ENCODE measurements at places on chromosomes 2 and 18.

DNA sequence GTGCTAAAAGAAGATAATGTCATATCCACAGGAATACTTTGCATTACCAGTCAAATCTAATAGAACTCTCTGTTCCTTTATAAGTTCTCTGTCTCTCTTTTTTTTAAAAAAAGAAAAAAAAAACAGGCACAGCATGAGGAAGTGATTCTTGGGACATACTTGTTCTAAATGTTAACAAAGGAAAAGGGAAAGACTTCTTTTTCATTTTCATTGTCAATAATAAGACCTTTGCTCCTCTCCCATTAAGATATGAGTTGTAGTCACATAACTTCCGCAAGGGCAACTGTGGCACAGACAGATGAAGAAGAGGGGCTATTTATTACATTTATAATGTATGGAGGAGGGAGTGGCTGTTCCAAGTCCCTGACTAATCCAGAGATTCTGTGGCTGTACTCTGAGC lies 4.7 kb downstream of the CD302 start:
- DNase-seq: no peak

DNA sequence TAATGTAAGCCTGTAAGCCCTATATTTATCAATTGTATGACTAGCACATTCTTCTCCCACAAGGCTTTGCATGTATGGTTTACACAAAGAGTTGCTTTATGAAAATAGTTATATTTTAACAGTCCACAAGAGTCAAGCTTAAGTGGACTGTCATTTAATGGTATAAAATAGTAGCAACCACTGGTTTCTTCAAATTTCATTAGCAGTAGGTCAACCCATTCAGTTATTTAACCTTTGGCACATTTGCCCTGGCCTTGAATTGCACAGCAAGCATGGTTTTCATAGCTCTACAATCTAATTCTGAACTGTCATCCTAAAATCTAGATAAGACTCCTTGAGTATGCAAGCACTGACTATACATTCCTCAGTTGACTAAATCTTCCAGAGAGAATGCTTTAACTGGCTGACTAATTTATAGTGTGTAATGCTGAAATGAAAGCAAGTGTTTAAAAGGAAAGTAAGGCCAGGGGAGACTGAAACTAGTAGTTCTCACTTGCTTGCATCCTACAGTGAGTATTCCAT lies 1.8 kb downstream of the DPP4 start:
- DNase-seq: no peak

- DNase-seq: no peak
These were observed 66.0 kb downstream of the CABYR start for GRCh38 chr18:24204904-24205303.

DNA sequence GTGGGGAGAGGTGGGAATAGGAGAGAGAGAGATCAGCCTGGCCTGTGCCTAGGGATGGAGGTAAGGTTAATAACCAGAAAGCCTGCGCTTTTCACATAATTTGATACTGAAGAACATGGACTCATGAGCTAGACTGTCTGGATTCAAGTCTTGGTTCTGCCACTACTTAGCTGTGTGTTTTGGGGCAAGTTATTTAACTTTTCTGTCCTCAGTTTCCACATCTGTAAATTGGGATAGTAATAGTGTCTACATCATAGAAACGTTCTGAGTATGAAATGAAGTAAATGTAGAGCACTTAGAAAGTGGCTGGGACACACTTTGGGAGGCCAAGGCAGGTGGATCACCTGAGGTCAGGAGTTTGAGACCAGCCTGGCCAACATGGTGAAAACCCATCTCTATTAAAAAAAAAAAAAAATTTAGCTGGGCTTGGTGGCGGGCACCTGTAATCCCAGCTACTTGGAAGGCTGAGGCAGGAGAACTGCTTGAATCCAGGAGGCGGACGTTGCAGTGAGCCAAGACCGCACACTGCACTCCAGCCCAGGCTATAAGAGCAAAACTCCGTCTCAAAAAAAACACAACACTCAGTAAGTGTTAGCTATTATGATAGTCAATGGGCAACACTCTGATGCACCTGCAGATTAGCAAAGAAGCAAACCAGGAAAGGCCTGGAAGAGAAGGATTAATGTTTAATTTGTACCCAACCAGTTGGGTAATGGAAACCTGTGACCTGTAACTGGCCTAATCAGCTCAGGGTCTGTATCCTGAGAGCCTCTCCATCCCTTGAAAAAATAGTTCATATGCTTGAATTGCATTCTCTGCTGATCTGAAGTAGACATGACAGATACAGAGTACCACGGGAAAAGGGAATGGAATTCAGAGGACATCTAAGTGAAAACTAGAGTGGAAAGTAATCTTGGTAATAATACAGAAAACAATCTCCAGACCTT lies 6.8 kb downstream of the GALM start:
- DNase-seq: no peak

DNA sequence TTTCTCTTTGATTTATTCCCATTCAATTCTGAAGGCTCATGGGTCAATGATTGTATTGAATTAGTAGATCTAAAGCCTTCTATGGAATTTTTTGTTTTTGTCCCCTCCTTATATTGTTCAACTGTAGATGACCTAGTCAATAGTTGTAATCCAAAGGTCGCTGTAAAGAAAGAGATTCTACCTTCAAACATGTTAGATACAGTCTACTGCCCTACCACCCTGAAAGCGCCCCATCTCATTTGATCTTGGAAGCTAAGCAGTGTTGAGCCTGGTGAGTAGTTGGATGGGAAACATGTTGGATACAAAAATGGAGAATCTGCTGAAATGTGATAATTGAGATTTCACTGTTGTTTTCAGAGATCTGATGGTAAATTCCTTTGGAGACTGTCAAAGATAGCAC lies 63.0 kb downstream of the PPP1R1C start:
- DNase-seq: no peak

GRCh38 chr2:234147335-234147861 lies 96.9 kb downstream of the SPP2 start:
- DNase-seq: no peak

DNA sequence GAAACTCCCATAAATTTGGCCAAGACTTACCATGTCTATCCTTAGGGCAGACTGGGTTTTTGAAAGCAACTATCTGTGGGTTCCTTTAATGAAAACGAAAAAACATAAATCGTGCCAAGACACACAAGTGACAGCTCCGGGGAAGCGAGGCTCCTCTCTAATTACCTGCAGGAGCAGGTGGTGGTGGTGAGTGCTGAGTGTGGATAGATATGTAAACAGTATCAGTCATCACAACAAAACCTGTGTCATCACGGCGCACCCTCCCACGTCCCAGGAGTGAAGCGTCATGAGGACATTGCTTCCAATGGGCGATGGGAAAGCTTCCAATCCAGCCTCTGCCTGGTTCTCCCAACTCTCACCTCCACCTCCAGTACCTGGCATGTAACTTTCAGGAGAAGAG lies 31.3 kb downstream of the ACKR3 start:
- DNase-seq: no peak

GRCh38 chr2:242020196-242021004 lies 150.9 kb downstream of the RTP5 start:
- no peak for DNase-seq

- peak; percentile 5 for DNase-seq
These were observed 799.7 kb upstream of the ACVR2A start for GRCh38 chr2:147045113-147045512.

GRCh38 chr2:162244541-162245031 lies 1.3 kb upstream of the FAP start:
- no peak for DNase-seq
